ENCODE measurements at places on chromosomes 1 and 21.
A peak's percentile ranks its signal among the peaks of the same experiment; 100 is the strongest.

GRCh38 chr1:201112173-201112731 is at the start of gene CACNA1S:
TSS of gene CACNA1S (minus strand) at chr1:201112426. CDS start at chr1:201112339, 87 bp downstream.
- DNase-seq, result no peak

DNA sequence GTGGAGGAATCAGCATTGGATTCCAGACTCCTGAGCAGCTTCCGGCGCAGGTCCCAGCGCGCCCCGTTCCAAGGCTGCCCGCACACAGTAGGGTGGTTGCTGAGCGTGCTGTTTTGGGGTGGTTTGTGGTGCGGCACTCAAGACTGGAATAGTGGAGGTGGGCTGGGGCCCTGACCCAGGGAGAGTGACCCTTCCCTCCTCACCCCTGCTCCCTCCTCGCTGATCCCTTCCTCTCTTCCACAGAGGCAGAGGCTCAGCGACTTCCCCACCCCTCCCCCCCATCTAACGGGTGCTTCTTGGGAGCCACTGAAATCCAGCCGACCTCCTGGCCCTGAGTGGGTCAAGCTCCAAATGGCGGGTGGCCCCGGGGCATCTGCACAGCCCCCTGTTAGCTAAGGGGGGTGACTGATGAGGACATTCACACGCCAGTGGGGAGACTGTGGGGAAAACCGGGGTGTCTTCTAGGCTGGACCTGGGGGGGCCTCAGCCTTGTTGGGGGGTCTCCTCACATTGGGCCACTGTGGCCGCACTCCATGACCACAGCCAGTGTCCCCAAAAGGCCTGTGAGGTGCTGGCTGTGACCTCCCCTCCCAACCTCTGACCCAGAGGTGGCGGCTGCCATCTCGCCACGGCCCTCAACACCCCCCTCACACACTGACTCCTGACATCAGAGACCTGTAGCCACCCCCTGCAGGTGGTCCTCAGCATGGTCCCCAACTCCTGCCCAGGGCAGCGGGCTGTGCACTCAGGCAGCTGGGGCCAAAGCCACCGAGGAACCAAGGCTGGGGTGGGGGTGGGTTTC is 3.9 kb upstream of the HES4 start:
- no peak for DNase-seq

GRCh38 chr1:209626346-209627026 is 25.7 kb downstream of the LAMB3 start:
- no peak for DNase-seq

DNA sequence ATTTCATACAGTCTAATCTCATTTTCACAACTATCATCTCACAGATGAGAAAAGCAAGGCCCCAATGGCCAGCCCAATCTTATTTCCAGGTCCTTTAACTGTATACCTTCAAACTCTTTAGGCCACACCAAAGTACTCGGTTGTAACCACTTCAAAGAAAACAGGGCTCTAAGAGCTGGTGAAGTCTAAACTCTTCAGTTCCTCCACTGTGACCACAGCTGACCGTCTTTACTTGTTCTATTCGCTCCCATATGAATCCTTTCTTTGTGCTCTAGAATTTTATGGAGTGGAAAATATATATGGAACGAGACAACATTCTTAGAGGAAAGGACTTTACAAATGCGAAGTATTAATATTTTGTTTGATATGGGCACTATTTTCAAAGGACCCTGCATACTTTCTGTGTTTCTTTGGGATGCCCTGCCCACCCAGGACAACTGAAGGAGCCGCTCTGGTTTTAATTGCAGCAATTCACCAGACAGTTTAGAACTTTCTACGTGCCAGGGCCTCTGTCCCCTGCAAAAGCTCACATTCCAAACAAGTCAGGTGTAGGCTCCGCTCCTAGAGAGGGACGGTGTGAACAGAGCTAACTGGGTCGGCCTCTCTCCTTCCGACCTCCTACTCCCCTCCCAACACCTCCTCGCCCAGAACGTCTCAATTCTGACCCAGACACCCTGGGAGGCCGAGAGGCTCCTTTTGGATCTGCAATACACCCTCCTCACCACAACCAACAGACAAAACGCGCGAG is 15.7 kb downstream of the IER5 start:
- DNase-seq, result no peak

DNA sequence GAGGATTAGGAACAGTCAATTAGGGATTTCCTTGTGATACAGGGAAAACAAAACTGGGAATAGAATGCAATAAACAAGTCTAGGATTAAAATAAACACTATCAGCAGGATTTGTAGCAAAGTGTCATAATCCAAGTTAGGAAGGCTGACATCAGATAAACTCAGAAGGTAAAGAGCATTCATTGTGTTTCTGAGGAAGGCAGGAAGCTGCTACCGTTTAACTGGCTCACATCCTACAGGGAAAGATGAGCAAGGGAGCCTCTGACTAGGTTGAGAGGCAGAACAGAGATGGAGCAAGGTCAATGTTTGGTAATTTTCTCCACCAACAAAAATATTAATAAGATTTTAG is 124.7 kb downstream of the POU2F1 start:
- no peak for DNase-seq

- DNase-seq, result no peak
Observed at GRCh38 chr1:9108056-9108665, 20.7 kb downstream of the GPR157 start.

DNA sequence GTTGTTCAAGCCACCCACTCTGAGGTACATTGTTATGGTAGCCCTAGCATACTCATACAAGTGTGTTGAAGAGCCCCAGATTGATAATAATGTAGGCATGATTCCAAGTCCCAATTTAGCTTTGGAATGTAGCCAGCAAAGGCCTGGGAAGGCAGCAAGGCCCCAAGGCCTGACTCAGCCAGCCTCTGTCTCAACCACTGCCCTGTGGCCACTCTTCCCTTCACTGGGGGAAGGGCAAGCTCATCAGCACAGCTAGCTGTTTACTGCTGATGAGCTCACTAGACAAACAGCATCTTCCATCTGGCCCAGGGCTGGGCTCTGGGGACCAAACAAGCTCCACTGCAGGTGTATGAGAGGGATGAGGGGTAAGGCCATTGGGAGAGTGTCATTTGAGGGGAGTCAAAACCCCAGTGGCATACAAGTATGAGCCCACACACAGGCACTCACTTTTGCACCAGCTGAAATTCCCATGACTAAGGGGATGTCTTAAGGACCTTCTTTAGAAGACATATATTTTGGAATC is 2.2 kb upstream of the IRF6 start:
- DNase-seq, result no peak

DNA sequence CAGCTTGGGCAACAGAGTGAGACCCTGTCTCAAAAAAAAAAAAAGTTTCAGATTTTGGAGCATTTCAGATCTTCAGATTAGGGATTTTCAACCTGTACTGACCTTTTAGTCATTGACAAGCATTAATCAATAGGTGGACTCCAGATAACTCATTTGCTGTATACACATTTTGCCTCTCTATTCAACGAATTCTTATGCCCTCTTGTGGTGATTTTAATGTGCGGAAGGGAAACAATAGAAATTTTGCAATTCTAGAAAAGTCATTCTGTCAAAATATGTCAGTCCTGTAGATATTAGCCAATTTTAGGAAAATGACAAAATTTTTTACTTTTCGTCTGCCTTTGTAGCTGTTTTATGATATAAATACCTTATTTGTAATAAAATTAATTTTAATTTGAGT is 11.6 kb upstream of the OR2G2 start:
- DNase-seq, result peak; percentile 1

GRCh38 chr1:101183388-101183699 is 53.5 kb upstream of the S1PR1 start:
- no peak for DNase-seq

DNA sequence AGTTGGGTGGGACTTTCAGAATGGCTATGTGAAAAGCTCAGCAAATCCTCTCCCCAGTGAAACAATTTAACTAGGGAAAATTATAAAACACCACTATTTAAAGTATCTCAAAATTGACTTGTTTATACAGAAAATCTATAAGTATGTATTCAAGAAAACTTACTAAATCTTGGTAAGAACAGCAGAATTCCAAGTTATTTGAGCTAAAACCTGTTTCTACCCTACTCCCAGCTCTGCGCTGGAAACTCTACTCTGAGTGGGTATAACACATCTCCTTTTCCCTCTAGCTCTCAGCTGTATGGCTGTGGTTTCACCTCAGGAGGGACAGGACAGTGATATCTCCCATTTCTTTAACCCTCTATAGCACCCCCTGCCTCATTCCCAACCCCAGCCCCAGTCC is 295.2 kb upstream of the POGK start:
- no peak for DNase-seq

DNA sequence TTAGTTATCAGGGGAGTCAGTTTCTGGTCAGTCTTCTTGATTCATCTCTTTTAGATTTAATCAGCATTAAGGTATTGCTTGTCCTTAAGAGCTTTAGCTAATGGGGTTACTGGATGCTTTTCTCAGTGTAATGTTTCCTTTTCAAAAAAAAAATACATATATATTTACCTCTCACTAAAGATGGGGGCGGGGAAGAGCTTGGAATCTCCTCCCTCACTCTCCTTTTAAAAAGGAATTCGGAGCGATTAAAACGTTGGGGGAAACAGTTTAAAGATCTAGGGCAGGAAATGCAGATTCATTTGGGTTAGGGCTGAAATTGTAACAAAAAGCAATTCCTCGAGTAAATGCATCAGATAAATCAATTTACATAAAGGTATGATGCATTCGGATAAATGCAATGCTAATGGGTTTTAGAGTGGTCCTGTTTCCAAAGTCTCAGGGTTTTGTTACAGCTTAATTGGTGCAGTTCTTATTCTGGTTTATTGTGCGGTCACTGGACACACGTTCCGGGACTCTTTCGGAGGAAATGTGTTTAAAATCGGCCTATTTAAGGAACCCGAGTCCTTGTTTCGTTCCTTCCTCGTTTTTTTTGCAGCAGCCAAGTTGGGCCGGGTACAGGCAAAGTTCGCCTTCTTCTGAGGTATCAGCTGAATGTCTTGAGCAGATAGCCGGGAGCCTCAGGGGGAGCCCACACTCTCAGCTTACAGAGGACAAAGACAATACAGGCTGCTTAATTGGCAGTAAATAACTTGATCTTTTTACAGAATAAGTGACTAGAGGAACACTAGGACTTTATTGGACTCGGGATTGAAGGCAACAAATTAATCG is 1.6 kb downstream of the LMO4 start:
- DNase-seq, result no peak

DNA sequence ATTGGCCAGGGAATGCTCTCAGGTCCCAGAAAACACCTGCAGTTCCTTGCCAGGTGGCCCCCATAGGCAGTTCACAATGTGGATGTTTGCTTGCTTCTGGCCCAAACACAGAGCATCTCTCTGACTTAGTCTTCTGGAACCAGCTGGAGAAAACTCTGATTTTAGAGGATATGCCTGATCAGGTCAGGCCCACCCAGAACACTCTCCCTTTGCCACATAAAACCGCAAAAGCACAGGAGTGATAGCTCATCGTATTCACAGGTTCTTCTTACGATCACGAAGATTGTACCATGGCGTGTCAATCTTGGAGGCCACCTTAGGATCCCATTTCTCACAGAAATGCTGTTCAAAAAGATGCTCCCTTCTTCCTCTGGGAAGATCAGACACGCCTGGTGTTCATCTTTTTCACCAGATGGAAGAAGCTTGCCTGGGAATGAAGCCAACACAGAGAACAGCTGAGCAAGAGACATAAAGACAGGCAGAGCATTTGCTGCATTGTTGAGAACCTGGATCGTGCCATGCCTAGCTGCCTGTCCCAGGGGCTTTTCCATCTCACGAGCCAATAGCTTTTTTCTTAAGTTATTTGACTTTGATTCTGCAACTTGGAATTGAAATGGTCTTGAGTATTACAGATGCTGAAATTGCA is 11.6 kb upstream of the CD247 start:
- DNase-seq, result no peak

DNA sequence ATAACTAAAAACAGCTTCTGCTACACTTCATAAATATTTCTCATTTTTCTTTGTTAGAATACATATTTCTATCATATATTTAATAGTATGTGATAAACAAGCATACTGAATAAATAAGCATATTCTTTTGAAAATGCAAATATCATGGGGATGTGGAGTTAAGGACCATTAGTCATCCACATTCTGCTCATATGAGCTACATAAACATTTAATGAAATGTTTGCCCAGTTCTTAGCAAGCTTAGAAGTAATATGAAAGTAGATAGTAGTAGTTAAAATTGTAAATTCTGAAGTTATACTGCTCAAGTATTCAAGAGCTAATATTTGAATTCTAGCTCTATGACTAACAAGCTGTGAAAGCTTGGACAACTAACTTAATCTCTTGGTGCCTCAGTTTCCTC is 10.1 kb upstream of the GORAB start:
- DNase-seq, result no peak

DNA sequence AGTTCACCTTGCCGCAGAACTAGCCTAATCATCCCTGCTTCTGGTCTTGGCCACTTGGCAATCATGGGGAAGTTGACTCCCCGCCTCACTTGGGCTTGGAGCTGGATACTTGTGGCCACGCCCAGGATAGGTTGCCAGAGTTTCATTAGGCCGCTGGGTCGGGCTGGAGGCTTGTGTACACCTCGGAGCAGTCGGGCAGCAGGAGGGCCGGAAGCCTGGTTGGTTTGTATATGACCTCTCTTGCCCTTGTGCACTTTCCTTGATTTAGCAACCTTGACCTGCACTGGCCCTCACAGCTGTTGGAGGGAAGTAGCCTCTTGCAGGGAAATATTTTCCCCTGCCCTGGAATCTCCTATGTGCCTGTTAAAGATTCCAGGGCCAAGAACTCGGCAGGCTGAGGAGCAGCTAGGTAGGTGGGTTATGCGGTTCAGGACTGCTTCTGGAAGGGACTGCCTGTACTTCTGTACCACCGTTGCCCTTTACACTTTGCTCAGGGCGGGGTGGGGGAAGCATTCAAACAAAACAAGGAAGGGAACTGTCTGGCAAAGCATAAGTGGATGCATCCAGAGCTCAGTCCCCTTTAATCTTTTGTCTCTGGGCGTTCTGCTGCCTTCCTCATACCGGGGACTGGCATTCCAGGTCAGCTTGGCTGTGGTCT is 83.5 kb downstream of the UCK2 start:
- DNase-seq, result no peak

GRCh38 chr1:60059468-60059867 is 14.1 kb downstream of the C1orf87 start:
- no peak for DNase-seq

- DNase-seq, result no peak
Observed at GRCh38 chr21:18248171-18248570, 3.5 kb downstream of the CHODL start.

DNA sequence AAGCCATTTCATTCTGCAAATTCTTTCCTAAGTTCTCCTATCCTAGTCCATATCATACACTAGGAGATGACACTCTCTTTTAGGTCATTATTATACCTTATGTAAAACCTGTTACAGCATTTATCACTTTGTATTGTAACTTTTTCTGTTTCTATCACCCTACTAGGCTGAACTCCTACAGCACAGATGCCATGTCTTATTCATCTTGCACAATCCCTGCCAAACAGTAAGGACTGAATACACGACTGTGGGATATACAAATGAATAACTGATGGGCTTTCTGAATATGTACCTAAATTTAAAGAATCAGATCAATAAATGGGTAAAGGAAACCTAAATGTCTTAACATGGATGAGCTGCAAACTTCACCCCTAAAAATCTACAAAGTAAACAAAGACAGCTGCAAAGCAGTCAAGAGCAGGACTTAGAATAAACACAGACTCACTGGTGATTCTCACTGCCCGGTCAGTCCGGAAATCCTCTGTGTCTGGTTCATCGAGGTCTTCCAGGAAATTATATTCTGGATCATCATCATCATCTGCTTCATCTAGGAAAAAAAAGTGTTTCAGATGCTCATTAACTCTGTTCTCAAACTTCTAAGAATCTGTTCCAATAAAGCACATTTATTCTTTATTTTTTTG is 62.3 kb downstream of the GON4L start:
- DNase-seq, result no peak

GRCh38 chr21:44018813-44019567 is 6.9 kb downstream of the TRAPPC10 start:
- DNase-seq, result no peak
